ENCODE measurements at places on chromosomes 5 and 9.

- DNase-seq: no peak
Measured at GRCh38 chr9:34070606-34071324, 22.1 kb upstream of the UBAP2 start.

DNA sequence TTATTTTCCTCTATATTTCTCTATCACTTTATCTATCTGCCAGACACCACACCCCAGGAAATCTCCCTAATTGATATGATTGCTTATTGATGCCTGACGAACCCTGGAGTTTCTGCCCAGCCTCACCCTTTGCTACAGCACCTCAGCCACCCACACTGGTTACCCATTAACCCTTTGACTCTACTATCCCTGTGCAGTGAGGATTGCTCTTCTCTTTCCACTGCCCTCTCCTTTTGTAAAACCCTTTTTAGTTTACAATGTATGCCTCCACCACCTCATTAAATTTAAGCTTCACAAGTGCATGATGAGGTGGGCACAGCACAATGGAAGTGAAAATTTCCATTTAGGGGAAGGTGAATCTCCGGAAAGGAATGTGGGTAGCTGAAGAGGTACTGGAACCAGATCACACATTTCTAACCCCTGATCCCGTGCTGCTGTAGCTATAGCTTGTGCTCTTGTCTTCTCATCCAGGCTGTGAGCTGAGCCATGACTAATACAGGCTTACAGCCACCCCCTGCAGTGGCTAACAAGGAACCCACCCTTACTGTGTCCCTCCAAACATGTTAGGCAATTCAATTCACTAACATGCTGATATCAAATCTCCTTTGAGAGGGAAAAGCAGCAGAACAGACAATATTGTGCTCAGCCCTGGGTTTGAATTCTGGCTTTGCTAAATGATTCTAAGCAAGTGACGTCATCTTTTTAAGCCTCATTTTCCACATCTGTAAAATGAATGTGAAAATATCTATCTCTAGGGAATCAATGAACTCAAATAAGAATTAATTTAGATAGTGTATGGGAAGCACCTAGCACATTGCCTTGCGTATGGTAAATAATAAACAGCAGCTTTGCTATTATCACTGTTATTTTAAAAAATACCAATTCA lies 186.9 kb upstream of the TRIM32 start:
- DNase-seq: no peak

GRCh38 chr9:91725651-91726050 lies 224.4 kb downstream of the ROR2 start:
- no peak for DNase-seq

DNA sequence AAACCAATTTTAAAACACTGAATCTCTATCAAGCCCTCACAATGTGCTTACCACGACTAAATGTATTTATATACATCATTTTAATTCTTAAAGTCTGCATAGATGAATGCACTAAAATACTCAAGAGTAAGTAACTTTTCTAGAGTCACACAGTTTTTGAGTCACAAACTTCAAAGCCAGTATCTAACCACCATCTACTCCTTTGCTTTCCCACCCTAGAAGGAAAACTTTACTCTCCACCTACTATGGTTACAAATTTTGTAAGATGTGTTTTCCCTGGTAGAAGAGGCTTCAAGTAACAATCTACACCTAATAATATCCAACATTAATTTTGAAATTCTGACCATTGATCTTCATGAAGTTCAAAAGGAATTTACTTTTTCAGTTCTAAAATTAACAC lies 18.7 kb downstream of the ZFAND5 start:
- no peak for DNase-seq

DNA sequence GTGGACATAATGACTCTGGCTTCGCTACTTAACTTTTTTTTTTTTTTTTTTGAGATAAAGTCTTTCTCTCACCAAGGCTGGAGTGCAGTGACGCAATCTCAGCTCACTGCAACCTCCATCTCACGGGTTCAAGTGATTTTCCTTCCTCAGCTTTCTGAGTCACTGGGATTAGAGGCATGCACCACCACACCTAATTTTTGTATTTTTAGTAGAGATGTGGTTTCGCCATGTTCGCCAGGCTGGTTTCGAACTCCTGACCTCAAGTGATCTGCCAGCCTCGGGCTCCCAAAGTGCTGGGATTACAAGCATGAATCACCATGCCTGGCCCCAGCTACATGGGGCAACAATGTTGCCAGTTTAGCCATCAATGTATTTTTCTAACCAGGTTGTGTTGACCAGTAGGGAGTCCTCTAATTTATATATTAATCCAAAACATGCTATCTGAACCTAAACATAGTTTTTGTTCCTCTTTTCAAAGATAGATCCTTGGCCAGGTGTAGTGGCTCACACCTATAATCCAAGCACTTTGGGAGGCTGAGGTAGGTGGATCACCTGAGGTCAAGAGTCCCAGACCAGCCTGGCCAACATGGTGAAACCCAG lies 120.3 kb upstream of the LHFPL2 start:
- DNase-seq: no peak

GRCh38 chr5:168311061-168311566 lies 19.7 kb downstream of the WWC1 start:
- DNase-seq: no peak

All from NCI-H748 treated with DMSO at 0.1 percent for 48 hours (cell line).